Renal cortex interstitium (tissue), 15 donors: ENCODE measurements at places on chromosomes 2 and 18.

- DNase-seq, result no peak
Observed at GRCh38 chr2:148796735-148797512, 78.1 kb upstream of the KIF5C start.

- no peak for DNase-seq
Observed at GRCh38 chr2:128385365-128385764, 66.7 kb upstream of the HS6ST1 start.

GRCh38 chr18:63147973-63148372 lies 171.6 kb downstream of the BCL2 start:
- DNase-seq, result no peak

DNA sequence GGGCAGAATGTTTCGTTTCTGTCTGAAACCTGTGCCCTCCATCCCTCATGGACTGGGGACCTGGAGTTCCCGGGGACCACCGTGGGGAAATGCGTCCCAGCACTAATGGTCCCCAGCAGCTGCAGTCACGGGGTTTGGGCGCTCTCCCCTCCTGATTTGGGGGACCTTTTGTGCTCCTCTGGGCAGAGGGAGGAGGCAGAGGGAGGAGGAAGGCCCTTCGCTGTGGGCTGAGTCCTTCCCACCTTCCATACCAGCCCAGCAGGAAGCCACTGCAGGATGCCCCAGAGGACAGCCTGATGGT lies 3.2 kb downstream of the GPR35 start:
- DNase-seq, result no peak

DNA sequence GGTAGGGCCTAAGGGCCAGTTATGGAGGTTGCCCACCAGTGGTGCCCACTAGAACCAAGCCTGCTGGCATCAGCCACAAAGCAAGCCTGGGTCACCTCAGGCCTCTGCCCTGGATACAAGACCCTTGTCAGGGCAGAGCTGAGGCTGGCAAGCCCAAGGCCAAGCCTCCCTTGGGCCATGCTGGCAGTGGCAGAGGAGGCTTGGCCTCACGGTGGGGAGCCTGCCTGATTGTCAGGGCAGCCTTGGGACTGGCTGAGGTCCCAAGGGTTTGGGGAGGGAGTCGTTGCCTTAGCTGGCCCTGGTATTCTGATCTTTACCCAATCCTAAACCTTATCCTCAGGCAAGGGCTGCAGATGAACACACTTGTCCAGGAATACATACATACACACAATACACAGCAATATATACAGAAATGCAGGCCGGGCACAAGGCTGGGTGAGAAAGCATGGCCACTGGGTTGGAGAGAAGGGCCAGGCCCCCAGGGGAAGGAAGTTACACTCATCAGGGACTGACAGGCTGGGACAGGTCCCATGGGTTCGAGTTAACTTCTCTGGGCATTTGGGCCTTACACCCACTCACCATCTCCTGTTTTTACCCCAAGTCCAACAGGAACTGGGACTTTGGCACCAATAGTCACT lies 21.0 kb downstream of the CCT7 start:
- no peak for DNase-seq

GRCh38 chr18:3655254-3656050 lies 205.5 kb downstream of the TGIF1 start:
- no peak for DNase-seq

GRCh38 chr18:24021505-24021904 lies 7.0 kb downstream of the TTC39C start:
- no peak for DNase-seq

- no peak for DNase-seq
Observed at GRCh38 chr2:207311316-207312005, 145.7 kb upstream of the KLF7 start.

DNA sequence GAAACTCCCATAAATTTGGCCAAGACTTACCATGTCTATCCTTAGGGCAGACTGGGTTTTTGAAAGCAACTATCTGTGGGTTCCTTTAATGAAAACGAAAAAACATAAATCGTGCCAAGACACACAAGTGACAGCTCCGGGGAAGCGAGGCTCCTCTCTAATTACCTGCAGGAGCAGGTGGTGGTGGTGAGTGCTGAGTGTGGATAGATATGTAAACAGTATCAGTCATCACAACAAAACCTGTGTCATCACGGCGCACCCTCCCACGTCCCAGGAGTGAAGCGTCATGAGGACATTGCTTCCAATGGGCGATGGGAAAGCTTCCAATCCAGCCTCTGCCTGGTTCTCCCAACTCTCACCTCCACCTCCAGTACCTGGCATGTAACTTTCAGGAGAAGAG lies 31.3 kb downstream of the ACKR3 start:
- DNase-seq, result no peak

GRCh38 chr18:26307161-26307773 lies 81.0 kb downstream of the TAF4B start:
- peak; percentile 56 for DNase-seq

DNA sequence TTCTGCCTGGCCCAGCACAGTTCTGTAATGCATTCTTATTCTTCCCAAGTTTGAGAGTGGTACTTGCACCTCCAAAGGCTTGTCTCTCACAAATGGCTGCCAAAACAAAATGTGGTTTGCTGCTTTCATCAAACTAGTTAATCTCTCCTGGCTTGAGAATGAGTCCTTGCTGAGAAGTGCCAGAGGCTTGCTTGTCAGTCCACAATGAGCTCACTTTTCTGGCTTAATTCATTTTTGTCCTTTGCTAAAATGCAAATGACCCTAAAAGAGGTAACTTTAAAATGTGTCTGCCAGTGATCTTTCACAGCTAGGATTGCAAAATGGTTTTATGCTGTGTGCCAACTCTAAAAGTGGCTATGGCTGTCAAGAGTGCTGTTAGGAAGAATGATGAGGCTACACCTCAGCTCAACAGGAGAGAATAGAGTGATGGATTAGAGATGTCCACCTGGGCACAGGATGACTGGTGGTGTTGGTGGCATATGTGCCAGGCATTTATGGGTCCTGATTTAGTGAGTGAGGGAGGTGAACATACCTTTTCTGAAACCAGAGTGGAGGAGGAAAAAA lies 291.2 kb upstream of the HNMT start:
- no peak for DNase-seq

DNA sequence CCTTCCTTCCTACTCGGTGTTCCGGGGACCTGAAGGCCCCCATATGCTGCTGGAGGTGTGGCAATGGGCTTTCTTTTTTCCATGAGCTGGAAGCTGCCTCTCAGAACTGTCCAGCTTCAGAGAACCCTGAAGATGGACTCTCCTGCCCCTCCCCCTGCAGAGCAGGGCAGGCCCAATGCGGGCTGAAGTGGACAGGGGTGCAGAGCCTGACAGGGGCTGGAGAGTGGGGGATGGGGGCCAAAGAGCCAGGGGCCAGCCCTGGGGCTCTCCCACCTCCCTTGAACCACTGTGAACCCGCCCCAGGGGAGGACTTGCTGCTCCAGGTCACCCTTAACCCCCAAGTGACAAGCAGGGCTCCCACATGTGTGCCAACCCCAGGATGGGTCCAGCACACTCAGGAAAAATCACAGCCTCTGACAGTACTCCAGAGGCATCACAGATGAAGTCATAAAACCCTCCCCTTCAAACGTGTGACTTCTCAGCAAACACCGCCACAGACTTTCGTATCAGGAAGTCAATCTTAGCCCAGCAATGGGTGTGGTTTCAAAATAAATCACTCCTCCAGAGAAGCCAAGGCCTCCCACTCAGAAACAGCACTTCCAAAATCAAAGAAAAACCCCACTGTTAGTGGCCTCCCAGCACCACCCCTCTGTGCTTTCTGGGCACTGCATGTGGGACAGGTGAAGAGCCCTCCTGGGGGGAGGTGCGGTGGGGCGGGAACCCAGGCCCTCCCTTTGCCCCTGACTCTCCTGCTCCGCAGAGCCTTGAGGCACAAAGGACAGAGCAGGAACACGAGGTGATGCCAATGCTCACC lies 135.8 kb downstream of the HDAC4 start:
- no peak for DNase-seq

DNA sequence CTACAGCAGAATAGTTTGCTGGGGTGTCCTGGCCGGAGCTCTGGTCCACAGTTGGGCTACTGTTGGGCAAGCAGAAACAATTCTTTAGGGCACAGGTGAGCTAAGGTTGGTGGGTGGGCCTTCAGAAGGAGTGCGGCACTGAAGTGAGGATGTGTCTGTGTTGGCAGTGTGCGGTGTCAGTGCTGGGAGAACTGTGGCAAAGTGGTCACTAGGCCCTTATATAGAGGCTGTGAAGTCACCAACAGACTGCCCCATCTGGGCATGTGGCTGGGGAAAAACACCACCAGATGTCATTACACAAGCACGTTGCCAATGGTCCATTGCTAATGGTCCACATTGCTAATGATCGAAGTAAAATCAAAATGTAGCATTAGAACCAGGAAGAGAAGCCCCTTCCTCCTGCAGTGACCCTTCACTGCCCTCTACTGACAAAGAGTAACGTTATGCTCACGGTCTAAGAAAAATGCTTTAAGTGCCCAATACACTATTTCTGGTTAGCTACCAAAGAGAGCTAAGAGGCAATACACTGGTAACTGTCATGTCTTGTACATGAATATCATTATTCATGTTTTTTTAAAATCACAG lies 21.3 kb downstream of the SCN1A start:
- no peak for DNase-seq

DNA sequence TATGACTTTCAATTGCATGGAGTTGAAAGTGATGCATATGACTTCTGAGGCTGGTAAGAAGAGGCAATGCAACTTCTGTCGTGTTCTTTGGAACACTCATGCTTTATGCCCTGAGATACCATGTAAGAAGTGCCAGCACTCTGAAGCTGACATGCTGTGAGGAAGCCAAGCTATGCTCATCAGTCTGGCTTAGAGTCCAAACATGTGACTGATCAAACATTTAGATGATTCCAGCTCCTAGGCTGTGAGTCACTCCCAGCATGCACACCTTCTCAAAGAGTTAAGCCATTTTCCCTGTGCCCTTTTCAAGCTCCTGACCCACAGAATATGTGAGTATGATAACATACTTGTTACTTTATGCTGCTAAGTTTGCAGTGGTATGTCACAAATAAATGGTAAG lies 15.8 kb upstream of the VRK2 start:
- no peak for DNase-seq

- no peak for DNase-seq
Observed at GRCh38 chr2:227853765-227854271, 17.6 kb upstream of the DAW1 start.
